ENCODE measurements at places on chromosomes 3 and 15.
A peak's percentile ranks its signal among the peaks of the same experiment; 100 is the strongest.

GRCh38 chr3:156837115-156837514 is 11.0 kb downstream of the LEKR1 start:
- DNase-seq = no peak

GRCh38 chr3:140258222-140258724 is 323.3 kb downstream of the CLSTN2 start:
- DNase-seq = no peak

DNA sequence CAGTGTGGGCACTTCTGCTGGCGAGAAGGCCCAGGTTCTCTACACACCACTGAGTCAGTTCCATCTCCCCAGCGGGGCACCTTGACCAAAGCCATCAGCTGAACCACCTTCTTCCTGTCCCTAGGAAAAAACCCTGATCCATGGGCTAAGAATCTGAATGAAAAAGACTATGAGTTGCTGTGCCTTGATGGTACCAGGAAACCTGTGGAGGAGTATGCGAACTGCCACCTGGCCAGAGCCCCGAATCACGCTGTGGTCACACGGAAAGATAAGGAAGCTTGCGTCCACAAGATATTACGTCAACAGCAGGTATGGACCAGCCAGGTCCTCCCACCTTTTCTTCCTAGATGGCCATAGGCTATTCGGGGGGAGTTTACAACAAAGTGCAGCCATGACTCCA is 29.1 kb downstream of the TF start:
- no peak for DNase-seq

GRCh38 chr3:72641684-72642083 is 206.6 kb downstream of the SHQ1 start:
- no peak for DNase-seq

DNA sequence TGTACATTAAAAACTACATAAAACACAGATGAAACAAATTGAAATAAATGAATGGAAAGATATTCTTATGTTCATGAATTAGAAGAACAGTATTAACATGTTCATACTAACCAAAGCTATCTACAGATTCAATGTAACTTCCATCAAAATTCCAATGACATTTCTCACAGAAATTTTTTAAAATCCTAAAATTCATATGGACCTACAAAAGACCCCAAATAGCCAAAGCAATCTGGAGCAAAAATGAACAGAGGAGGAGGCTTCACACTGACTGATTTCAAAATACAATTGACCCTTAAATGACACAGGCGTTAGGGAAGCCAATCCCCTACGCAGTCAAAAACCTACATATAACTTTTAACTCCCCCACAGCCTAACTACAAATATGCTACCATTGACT is 39.4 kb downstream of the KPNA1 start:
- no peak for DNase-seq

DNA sequence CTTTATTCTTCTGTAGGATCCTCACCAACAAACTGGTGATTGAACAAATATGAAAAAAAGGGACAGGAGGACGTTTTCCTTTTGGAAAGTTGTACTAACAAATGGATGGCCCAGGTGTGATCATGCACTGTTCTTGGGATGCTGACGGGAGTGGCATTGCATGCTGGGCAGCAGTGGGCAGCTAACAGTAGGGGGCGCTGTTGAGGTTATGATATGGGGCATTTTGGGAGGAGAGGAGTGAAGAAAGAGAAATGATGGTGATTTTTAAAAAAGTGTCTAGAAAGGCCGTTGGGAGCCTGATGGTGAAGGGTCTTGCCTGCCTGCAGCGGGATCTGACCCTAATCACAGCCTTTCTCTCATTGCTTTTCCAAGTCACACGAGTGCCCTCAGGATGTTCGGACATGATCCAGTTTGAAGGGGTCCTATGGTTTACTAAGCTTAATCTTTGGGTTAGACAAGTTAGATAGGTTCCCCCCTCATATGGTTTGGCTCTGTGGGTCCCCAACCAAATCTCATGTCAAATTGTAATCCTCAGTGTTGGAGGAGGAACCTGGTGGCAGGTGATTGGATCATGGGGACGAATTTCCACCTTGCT is 46.2 kb upstream of the PRTG start:
- no peak for DNase-seq

DNA sequence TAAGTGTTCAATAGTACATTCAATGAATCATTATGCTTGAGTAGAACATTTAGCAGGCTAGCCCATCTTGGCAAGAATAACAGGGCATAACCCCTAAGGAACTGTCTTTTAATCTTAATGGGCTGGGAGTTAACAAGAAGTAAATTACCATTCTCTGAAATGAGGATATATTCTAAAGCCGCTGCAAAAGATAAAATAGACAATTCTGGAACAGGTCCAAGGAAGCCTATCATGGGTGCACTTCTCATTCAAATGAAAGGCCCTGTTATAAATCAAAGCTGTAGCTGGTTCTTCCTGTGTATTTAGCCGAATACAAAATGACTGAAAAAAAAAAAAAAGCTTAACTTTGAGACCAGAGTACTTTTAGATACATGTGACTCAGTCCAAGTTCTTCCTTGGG is 15.6 kb downstream of the MTHFS start:
- DNase-seq = no peak

- DNase-seq = peak; percentile 84
Observed at GRCh38 chr3:64266065-64266931, 41.0 kb upstream of the PRICKLE2 start.

DNA sequence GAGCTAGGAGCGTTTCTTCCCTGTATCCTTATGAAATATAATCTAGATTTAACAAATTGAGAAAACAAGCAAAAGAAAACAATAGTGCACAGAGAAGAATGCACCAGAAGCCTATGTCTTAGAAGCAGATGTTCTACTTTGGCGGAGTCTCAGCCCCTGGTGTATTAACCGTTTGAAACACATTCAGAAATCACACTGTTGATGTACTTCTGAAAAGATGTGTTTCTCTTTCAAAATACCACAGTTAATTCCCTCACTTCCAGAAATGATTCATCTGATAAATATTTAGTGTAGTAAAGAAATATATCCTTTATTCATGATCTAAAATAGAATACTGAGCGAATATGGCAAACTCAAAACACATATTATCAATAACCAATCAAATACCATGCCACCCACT is 77.7 kb downstream of the CBLB start:
- DNase-seq = peak; percentile 39

DNA sequence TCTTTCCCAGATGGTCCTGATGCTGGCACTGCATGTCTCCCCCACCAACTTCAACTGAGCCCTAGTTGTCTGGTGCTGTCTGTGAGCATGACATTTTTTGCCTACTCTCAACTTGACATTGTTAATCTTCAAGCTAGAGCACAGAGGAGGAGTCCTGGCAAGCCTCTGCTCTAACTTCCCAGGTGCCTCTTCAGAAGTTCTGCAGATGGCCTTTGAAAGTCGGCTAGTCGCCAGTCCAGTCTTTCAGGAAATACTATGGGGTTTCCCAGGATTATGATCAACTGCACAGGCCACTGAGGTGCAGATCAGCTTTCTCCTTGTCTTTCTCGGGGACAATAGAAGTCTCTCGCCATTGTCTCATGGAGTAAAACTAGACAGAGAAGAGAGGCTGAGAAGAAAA is 86.7 kb downstream of the ST8SIA2 start:
- no peak for DNase-seq

DNA sequence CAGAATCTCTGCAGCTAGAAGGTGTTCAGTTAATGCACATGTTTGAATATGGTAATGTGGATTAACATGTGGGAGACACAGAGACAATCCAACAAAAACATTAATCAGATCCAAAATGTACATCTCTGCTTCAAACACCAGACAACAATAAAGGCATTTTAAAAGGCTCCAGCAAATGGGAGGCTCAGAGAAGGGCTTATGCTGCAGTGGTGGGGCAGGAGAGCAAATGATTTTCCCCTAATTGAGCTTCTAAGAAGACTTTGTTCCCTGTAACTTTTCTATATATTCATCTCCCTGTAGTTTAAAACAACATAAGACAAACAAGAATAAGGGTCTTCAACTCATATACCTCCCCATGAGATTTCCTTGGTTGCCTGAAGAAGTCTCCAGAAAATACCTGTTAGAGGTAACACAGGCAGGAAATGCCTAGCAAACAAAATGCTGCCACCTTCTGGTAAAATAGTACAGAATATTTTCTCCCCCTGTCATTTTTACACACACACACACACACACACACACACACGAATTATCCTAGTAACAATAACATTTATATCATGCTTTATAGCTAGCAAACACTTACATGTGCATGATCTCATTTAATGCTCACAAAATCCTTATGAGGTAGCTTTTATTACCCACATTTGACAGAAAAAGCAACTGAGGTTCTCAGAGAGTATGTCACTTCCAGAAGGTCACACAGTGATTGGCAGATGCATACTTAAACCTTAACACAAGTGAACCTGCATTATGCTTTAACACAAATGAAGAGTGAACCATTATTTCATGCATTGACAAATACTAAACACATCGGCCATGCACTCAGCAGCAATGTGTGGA is 123.4 kb upstream of the MB21D2 start:
- DNase-seq = peak; percentile 56

DNA sequence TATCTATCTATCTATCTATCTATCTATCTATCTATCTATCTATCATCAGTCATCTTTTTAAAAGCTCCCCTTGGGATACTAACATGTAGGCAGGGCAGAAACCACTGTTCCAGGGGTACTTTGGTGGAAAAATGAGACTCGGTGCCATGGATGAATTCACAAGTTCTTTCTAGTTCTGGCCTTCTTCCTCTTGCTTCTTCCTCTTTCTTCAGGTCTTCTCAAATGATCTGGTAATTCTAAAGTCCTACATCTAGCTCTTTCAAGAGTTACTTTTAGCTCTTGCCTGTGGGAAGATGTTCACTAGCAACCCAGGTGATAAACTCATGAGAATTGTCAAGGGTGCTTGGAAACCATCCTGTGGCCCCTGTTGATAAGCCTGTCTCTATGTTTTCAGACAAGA is 168.5 kb upstream of the TBC1D5 start:
- no peak for DNase-seq

- no peak for DNase-seq
Observed at GRCh38 chr3:150439657-150440056, 31.6 kb downstream of the TSC22D2 start.

- peak; percentile 44 for DNase-seq
Observed at GRCh38 chr3:24598695-24599470, 104.2 kb upstream of the THRB start.

DNA sequence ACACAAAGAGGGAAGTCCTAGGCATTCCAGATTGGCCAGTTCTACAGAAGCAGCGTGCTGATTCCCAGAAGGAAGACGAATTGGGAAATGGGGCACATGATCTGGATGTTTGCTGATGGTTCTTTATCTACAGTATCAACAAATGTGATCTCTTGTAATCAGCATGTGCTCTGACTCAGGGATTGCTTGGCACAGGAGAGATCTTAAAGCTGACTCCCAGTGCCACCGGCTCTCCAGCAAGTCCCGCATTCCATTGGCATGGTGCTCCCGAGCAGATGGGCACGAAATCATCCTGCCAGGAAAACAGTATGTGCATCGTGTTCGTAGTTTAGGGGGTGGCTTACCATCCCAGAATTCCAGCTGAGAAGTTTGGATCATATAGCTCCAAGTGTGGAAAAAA is 259.9 kb upstream of the NR2F2 start:
- no peak for DNase-seq

GRCh38 chr3:189911001-189911400 is 209.7 kb downstream of the P3H2 start:
- no peak for DNase-seq

- DNase-seq = no peak
Observed at GRCh38 chr3:16500911-16501310, 12.6 kb downstream of the RFTN1 start.

DNA sequence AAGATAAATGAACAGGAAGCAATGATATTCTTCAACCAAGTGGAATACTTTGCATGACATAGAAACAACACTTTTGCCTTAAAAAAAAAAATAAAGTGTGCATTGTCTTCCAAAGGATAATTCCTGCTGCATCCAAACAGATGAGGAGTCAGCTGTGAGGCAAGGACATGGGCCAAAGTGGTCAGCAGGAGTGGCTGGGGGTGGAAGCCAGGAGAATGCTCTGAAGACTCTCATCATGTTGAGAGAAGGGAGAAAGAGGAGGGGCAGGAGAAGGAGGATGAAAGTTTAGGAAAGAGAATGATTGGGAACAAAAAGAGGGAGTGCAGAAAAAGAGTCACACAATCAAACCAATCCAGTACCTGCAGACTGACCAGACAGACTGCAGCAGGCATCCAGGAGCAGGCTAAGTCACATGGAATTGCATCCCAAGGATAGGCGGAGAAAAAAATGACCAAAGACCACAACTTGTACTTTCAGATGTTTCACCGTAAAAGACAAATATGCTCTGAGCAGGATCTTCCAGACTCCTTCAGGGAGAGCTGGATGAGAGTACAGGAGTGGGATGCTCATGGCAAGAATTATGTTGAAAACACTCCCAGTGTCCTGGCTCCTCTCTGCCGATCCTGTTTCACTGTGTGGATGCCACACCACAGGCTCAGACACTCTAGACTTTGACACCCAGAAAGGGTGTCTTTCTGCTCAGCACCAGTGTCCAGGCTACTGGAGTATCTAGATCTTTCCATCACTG is 11.9 kb downstream of the ABI3BP start:
- no peak for DNase-seq

- DNase-seq = no peak
Observed at GRCh38 chr3:27451251-27451650, 32.9 kb downstream of the SLC4A7 start.

DNA sequence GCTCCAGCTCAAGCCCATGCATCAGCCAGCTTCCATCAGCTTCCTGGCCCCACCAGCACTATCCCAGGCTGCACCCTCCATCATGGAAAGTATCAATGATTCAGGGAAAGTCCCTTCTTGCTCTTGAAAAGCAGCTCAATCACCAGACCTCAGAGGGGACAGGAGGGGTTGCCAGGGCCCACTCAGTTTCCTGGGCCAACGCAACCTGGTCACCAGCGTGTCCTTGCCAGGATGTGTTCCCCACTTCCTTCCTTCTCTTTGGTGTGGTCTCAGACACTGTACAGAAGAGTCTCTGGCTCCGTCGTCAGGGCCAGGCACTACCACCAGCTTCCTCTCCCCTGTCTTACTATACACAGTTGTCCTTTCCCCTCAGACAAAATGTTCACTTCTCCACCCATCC is 3.0 kb downstream of the HDC start:
- no peak for DNase-seq

- DNase-seq = no peak
Observed at GRCh38 chr3:48974076-48974864, 15.8 kb upstream of the P4HTM start.

DNA sequence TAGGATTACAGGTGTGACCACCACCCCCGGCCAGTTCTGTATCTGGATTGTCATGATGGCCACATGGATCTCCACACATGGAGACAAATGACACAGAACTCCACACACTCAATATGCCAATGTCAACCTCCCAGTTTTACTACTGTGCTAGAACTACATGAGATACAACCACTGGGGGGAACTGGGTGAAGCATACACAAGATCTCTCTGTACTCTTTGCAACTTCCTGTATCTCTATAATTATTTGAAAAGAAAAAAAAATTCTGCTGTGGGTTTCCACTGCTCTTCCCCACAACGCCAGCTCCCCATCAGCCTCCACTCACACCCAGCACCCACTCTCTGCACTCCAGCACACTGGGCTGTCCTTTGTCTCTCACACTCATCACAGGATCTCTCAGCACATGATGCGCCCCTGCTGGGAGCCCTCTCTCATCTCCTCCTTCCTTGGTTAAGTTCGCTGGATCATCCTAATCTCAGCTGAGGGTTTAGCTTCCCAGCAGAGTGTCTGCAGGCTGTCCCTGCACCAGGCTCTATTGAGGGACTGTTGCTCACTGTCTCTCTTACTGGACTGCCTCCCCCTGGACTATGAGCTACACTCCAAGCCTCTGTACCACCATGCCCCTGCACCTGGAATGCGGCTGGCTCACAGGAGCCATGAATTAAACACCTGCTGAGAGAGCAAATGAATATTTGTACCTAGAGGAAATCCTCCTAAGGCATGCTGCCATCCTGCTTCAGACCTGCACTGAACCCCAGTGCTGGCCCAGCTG is 10.7 kb upstream of the RAB43 start:
- no peak for DNase-seq
